NCI-H1436 (cell line): ENCODE measurements at places on chromosomes 7 and 10.

GRCh38 chr7:74272305-74273038 lies 16.7 kb upstream of the CLIP2 start:
- no peak for DNase-seq

DNA sequence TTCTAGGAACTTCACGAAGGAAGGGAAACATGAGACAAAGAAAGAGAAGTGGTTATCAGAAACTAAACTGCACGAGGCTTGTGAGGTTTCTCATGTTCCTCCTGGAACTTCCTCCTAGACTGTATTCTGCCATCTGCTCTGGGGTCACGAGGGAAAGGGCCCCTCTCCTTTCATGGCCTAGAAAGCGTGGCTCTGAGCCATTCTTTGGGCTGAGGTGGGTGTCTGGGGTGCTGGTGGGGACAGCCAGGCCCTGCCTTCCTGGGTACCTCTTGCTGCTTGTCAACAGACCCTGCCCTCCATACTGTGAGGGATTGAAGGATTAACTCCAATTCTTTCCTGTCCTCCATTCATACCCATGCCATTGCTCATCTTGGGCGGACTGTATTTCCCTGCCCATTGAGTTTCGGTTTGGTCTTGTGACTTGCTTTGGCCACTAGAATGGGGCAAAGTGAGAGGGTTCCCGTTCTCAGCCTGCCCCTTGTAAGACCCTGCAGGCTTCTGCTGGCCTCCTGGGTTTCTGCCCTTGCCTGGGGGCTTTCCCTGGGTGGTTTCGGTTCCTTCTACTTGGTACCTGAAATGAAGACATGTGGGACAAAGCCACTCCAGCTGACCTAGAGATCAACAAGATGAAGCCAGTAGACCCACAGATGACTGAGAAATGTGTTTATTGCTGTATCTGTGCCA lies 14.9 kb upstream of the GIMAP8 start:
- no peak for DNase-seq

GRCh38 chr10:112390125-112390703 lies 16.3 kb downstream of the ACSL5 start:
- no peak for DNase-seq

DNA sequence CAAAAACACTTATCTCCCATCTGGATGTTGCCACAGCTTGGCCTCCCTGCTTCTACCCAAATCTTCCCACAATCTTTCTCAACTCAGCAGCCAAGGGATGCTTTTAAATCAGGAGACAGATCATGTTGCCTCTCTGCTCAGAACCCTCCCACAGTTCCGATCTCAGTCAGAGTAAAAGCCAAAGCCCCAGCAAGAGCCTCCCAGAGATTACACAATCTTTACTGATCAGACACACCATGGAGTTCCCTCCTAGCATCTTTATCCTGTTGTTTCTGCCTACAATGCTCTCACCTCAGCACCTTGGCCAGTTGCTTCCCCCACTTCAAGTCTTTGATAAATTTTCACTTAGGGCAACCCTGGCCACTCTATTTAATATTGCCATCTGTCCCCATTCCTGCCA lies 41.9 kb upstream of the ZNF33B start:
- no peak for DNase-seq

DNA sequence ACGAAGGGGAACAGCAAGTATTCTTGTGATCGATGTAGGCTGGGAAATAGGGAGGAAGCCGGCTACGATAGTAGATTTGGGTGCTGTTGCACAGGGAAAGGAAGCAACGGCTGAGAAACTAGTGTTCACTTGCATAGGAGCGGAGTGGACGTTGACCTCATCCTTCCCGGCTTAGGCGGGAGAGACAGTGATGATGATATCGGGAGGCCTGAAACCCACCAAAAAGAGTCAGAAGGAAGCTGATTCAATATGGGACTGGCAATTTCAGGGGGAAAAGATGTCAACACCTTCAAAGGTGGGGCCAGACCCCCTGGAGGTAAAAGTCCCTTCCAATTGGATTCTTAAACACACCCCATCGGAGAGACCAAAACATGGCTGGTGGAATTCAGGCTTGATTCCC lies 61.3 kb downstream of the CARD11 start:
- DNase-seq, result no peak

DNA sequence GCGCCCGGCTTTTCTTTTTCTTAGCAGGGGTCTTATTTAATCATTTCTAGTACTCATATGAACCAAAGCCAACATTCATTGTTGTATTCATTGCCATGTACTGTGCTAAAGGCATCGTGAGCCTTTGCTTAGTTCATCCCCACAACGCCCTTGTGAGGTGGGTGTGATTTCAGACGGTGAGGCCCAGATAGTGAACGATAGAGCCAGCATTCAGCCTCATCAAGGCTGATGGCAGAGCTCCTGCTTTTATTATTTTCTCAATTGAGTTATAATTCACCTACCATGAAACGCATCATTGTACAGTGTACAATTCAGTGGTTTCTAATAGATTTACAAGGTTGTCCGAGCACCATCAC lies 50.1 kb downstream of the HK1 start:
- no peak for DNase-seq

DNA sequence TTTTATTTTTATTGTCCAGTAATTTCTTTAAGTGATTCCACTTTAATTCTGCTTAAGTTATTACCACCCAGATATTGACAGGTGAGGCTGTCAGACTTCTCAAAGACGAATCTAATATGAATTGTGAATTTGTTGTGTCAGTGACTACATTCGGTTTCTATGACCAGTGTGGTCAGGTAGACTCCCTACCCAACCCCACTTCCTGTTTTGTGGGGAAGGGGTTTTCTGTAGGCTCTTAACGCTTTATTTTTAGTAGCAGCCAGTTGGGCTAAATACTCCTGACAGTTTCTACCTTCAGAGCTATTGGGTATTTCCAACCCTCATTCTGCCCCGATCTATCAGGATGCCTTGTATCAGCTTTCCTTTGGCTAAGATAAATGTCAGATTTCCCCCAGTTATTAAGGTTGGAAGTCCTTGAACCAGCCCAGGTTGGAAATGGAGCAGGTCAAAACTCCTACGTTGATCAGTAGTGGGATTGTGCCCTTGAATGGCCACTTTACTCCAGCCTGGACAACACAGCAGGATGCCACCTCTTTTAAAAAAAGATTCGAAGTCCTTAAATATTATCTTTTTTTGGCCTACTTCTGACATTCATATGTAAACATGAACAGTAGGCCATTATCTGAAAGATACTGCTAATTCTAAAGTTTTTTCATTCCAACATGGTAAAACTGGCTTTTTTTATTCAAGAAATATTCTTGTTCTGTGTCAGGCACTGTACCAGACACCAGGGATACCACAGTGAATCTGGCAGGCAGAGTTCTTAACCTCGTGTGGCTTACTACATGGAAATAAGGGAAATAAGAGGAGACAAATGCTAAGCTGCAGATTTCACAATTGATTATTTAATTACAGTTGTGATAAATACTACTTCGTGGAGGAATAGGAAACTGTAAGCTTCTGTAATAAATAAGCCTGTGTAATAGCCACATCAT lies 133.3 kb upstream of the SAMD8 start:
- DNase-seq, result no peak

DNA sequence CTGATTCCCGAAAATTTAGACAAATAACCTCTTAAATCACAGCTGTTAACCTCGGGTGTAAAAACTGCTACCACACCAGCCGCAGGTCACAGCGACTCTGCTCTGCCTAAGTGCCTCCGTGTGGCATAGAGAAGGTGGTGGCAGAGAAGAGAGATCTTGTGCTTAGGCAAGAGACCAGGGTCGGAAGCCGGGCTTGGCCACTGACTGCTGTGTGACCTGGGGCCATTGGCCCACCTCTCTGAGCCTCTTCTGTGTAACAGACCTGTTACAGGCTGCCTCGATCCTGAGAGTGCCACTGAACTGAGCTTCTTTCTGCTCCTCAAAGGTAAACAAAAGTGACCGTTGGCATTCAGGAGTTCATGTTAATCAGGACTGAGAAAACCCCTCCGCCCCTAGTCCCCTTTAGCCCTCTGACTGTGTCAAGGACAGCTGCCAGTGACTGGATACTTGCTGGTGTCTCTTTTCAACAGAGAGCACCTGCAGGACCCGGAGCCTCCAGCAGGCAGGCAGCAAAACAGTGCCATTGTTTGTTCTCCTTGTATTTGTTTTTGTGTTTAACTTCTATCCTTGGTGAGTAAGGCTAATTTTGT lies 36.5 kb downstream of the ZMIZ1 start:
- DNase-seq, result no peak

GRCh38 chr7:80078159-80078731 lies 56.4 kb upstream of the GNAI1 start:
- no peak for DNase-seq

DNA sequence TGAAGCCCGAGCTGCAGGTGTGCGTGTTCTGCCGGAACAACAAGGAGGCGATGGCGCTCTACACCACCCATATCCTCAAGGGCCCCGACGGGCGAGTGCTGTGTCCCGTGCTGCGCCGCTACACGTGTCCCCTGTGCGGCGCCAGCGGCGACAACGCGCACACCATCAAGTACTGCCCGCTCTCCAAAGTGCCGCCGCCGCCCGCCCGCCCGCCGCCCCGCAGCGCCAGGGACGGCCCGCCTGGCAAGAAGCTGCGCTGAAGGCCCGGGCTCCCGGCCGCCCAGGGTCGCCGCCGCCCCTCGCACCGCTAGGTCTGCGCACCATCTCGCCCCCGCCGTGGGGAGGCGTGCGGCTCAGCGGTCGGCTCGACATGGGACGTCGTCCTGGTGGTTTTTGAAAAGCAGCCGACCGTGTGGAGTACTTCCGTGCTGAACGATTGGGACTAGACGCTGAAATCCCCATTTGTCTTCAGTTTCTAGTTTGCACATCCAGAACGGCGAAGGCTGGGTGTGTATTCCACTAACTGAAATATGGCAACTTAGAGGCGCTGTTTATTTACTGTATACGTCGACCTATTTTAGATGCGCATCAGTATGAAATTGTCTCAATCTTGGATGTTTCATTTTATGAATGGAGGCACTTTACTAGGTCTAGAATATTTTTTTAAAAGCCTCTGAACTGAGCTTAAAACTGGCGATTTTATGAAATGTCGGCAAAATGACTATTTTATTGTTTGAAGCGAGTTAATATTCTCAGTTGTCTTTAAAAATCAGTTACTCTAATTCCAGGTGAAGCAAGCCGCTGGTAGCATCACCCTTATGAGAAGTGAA lies 1.1 kb downstream of the NANOS1 start:
- peak; percentile 77 for DNase-seq

DNA sequence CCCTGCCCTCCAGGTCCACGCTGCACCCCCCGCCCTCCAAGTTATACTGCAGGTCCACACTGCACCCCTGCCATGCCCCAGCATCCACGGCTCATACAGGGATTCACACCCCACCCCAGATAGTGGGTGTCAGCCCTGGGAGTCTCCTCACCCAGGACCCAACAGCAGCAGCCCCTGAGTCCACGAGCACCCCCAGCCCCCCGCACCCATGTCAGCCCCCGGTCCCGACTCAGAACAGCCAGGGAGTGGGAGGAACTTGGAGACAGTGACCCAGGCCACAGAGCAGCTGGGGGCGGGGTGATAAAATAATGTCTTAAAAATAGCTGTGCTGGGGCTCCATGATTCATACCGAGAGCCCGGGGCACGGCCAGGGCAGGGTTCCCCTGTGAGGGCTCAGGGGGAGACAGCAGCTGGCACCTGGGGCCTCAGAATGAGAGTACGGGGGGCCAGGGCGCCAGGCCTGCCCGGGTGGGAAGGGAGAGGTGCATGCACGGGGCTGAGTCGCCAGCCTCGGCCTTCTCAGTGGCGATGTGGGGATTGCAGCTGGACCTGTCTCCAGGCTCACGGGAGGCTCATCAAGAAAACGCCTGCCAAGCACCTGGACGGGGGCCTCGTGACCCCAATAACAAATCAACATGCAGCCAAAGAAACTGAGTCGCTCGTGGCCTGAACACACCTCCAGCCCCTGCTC lies 29.8 kb downstream of the ADAP1 start:
- DNase-seq, result no peak

- peak; percentile 14 for DNase-seq
These were observed 1.5 kb upstream of the H2AZ2 start for GRCh38 chr7:44849259-44849884.

DNA sequence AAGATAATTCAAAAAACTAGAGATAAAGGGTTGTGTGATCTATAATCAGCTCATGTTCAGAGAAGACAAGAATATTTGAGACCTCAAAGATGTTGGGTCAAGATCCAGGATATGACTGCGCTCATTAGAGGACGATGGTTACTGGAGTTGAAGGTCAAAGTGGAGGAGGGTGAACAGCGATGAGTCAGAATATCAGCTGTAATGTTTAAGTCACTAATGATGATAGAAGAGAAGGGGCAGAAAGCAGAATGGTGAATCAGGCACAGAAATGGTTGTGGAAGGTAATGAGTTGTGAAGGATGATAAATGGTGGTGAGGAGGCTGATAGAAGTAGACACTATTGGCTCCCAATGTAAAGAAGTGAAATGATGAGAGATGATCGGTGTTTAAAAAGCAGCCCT lies 540.3 kb downstream of the INHBA start:
- DNase-seq, result no peak

DNA sequence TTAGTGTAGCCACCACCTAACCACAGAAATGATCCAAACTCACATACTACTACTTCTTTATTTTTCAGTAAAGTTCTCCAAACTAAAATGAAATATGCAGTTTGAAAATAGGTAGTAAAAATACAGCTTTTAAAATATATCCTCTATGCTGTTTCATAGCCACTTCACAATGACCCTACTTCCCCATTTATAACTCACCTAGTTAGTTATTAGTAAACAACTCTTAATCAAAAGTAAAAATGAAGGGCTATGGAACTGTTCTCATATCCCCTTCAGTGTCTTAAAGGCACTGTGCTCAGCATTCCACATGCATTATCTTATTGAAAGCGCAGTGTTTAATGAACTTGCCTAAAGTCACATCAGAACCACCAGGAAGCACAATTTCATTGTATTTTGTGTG lies 43.5 kb downstream of the KMT2C start:
- no peak for DNase-seq

DNA sequence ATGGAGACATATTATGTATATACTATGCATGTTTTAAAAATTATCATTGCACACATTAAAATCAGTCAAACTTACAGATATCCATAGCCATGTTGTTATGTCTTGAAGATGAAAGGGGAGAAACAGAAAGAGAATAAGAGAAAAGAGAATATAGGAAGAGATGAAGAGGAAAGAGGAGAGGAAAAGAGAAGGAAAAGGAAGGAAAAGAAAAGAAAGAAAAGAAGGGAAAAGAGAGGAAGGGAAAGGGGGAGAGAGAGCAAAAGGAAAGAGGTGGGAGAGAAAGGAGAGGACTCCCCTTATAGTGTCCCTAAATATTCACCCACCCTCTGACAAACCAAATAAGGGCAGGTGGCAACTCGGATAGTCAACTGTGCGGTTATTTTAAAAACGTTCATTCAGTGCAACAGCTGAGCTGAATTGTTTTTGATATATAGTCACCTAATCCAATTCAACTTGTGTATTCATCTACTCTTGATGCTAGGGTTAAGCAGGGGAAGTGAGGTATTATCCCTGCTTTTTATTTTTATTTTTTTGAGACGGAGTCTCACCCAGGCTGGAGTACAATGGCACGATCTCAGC lies 14.6 kb downstream of the SVIL start:
- no peak for DNase-seq

DNA sequence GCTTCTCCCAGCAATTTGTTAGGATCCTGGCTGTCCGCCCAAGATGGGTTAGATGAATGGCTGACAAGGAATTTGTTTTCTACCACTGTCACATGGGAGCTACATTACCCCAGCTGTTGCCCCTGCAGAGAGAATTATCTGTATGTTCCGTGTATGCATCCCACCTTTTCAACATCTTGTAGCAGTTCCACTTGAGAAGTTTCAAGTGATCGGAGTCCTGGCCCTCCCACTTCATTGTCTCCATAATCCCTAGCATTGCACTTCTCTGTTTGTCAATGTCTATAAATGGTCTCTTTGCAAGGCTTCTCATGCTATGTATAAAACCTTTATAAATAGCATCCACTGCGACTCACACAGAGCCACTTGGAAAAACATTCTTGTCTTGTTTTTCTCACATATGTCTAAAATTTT lies 972.5 kb downstream of the CNTNAP2 start:
- no peak for DNase-seq
